ENCODE measurements at places on chromosomes 16 and 17.

- DNase-seq, result no peak
Observed at GRCh38 chr17:80965606-80966005, 26.0 kb upstream of the CHMP6 start.

DNA sequence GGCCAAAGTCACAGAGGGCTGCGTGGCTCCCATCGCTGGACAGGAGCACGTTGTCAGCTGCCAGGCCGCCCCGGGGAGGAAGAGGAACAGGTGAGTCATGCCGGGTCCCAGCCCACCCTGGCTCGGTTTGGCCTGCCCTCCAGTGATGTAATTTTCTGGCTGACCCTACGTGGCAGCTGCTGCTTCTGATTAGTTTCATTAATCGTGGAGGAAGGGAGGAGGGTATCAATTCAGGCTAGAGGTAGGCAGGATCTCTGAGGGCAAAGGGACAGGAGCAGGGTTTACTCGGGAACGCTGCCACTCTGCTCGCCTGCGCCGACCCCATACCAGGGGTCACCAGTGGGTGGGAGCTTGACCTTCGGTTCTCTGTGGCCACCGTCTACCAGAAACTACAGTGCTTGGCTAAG lies 11.7 kb upstream of the SPATA32 start:
- no peak for DNase-seq

DNA sequence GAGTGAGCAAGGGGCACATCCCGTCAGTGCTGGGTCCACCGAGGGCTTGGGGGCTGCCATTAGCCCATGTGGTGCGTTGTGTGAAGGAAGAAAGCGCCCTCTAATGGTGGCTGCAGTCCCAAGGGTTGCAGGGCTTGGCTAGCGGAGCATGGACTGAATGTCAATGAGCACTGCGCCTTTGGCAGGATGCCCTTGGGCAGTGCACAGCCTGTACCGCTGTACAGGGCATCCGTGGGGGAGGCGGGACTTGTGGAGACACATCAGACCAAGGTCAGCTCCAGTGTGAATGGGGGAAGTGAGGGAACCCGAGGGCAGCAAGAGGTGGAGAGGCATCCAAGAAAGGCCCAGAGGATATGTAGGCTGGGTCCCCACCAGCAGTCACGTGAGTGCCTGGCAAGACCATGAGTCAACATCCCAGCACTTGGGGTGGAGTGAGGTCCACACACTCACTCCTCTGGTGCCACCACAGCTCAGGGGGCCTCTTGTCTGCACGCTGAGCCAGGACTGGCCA lies 75.5 kb upstream of the MED9 start:
- DNase-seq, result no peak

DNA sequence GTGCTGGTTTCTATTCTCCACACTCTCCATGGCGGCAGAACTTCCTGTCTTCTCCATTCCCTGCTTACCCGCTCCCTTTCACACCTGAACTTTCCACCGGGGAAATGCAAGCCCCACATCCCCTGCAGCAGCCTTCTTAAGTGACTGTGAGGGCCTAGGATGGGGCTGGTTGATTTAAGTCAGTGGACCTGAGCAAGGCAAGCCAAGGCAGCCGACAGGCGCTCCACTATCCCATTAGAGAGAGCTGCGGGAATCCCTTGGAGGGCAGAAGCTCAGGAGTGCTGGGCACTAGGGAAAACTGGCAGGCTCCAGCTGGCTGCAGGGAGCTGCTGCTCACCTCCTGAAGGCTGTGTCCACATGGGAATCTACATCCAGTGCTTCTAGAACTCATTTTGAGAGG lies 36.1 kb upstream of the SLC25A19 start:
- no peak for DNase-seq

GRCh38 chr17:82911822-82912221 lies 72.0 kb upstream of the ZNF750 start:
- no peak for DNase-seq

DNA sequence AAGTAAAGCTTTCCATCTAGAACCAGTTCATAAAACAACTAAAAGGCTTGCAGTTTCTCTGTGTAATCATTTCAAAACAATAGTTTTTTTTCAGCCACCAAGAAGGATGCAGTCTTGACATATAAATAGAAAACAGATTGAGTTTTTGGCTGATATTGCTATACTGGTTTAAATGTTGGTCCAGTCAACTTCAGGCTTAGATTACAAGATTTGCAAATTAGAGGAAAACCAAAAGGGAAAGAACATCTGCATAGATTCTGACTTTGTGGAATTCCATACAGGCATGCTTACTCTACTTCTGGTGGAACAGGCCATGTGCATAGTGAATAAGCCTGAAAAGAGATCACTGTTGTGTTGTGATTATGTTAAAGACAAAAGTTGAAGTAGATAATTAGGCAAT lies 150.3 kb downstream of the BCAS3 start:
- peak; percentile 9 for DNase-seq

DNA sequence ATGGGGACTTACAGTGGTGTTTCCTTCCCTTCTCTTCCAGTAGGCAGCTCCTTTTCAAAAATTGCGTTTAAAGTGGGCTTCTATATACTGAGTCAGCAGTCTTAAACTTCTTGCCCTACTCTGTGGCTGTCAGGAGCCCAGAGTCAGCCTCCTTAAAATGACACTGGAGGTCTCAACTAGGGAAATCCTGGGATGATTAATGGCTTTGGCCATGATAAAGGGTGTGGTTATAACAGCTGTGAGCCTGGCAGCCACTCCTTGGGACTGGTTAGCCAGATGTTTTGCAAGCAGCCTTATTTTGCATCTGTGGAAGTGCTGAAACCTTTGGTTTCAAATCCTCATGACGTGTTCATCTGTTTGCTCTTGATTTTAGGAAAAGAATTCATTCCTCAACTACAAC lies 25.0 kb downstream of the TAC4 start:
- DNase-seq, result peak; percentile 26

DNA sequence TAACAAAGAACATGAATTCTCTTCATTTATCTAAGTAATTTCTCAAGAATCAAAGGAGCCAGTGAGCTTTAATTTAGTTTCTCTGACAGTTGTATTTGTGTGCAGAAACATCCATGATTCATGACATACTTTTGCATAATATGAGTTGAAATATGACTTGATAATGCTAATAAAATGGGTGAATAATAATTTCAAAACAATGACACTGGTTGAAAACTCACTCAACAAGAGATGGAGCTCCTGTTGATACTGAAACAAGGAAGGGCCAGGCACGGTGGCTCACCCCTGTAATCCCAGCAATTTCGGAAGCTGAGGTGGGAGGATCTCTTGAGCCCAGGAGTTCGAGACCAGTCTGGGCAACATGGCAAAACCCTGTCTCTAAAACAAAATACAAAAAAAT lies 147.0 kb downstream of the MAP2K6 start:
- DNase-seq, result no peak

- DNase-seq, result no peak
Observed at GRCh38 chr17:82718986-82719685, 2.6 kb downstream of the FN3KRP start.

- DNase-seq, result no peak
Observed at GRCh38 chr17:83002118-83002805, 77.1 kb upstream of the METRNL start.

- no peak for DNase-seq
Observed at GRCh38 chr16:15746332-15746731, 96.3 kb downstream of the NDE1 start.

DNA sequence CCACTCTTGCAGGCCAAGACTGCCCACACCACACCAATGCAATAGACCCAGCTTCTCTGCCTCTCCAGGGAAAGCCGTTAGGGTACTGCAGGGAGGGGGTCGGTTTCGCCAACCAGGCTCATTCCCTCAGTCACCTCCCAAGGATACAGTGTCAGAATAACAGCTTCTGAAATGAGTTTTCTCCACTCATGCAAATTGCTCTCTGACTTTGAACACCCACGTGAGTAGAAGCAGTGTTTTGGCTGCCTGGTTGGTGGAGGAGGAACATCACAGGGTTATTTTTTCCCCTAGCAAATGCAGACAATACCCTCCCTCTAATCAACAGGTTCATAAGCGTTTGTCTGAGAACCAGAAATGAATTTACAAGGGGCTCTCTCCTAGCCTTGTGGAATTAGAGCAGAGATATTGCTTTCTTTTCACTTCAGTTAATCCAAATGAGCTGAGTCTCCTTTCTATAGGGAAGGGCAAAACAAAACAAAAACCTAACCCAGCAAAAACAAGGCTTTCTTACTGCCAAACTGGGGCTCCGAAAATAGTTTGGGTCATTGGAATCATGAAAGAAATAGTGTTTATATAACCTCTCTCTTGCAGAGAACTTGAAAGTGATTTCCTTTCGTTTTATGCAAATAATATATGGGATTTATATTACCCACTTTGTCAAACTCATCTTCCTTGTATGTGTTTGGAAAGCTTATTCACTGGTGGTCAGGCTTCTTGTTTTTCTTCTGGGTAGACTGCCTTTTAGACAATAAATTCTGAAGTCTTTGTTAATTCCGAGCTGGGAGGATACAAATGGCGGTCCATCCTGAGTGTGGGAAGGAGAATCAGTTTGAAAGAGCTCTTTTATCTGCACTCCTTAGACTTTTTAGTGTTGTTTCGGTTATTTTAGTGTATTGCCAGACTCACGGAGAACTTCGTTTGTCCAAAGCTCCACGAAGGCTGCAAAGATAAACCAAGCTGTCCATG lies 229.9 kb downstream of the MSI2 start:
- no peak for DNase-seq

GRCh38 chr17:66172691-66173223 lies 19.2 kb downstream of the CEP112 start:
- no peak for DNase-seq

DNA sequence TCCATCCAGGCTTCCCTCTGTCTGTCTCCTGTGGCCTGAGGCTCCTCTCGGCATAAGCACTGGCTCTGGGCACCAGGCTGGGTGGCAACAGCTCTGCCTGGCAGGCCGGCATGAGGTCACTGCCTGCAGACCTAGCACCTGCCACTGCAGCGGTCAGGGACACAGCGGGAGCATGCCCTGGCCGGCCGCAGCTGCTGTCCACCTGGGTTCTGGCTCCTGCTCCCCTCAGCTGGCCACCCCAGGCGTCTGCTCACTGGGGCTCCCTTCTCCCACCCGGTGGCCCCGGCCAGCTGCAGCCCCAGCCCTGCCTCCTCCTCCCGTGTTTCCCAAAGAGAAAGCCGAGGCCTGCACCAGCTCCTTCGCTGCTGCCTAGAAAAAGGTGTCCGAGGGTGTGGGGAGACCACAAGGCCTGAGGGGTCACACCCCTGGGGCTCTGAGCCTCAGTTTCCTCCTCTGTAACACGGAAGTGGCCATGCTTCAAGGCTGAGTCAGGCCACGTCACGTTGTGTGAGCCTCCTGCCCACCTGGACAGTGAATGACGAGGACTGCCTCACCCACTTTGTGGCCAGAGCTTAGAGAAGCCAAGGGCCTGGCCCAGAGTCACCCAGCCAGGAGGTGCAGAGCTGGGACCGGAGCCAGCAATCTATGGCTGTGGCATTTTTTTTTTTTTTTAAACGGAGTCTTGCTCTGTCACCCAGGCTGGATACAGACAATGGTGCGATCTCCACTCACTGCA lies 6.7 kb downstream of the NTHL1 start:
- DNase-seq, result peak; percentile 74

GRCh38 chr16:12600116-12600515 lies 203.6 kb downstream of the CPPED1 start:
- DNase-seq, result no peak

GRCh38 chr16:86986136-86986535 lies 331.1 kb downstream of the C16orf95 start:
- DNase-seq, result no peak

DNA sequence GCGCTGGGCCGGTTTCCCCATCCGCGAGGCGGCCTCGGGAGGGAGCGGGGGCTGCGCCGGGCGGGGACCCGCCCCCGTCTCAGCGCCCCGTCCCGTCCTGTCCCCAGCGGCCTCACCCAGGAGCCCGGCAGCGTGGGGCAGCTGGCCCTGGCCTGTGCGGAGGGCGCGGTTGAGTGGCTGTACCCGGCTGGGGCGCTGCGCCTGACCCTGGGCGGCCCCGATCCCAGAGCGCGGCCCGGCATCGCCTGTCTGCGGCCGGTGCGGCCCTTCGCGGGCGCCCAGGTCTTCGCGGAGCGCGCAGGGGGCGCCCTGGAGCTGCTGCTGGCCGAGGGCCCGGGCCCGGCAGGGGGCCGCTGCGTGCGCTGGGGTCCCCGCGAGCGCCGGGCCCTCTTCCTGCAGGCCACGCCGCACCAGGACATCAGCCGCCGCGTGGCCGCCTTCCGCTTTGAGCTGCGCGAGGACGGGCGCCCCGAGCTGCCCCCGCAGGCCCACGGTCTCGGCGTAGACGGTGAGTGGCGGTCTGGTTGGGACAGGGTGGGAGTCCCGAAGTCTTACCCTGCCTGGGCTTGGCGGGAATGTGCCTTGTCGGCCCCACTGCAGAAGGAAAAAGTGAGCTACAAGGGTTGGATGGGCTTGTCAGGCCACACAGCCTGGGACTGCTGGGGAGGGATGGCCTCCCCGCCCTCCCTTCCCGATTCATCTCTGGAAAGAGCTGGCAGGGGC lies 720 bp downstream of the METRN start:
- no peak for DNase-seq

- DNase-seq, result no peak
Observed at GRCh38 chr16:66843191-66843590, 1.0 kb upstream of the CA7 start.

- peak; percentile 74 for DNase-seq
Observed at GRCh38 chr17:64707050-64707591, 45.0 kb upstream of the SMURF2 start.

DNA sequence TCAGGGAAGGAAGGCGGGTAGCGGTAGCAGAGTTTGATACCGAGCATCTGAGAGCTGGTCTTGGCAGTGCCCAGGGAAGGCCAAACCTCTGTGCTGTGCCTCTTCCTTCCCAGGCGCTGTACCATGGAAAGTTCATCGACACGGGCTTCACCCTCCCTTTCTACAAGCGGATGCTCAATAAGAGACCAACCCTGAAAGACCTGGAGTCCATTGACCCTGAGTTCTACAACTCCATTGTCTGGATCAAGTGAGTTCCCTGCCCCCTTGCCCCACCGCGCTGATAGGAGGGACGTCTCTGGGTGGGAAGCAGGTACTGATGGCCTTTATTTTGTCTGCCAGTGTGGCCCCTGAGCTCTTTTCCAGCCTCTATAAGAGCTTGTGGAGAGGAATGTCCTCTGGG lies 15.4 kb upstream of the CLEC18A start:
- no peak for DNase-seq

All from hindlimb muscle (tissue), 1 donor.